ENCODE measurements at places on chromosomes 2 and 18.

DNA sequence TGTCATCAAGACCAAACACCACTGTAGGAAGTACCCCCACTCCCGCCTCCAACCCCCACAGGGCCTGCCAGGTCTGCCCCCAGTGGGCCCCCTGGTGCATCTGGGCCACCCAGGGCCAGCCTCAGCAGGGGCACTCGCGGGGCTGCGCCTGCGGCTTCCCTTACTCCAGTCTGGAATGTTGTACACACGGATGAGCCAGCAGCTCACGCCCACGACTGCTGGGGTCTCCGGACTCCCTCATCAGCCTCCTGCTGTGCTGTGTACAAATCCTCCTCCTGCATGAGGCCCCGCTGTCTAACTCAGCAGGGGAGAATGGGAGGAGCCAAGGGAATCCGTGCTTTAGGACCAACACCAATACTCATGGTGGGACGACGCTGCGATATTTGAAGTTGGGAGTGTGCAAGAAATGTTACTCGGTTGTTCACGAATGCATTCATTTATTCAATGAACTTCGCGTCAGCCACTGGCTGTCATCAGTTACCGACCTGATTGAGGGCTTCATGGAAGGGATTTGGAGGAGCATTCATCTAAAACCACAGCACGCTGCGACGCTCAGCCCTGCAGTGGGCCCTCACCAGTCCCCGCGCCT, 654 bp upstream of the ASB1 start:
- DNase-seq, result peak; percentile 76

- DNase-seq, result no peak
These were observed 313.2 kb downstream of the PIK3C3 start for GRCh38 chr18:42268186-42268725.

DNA sequence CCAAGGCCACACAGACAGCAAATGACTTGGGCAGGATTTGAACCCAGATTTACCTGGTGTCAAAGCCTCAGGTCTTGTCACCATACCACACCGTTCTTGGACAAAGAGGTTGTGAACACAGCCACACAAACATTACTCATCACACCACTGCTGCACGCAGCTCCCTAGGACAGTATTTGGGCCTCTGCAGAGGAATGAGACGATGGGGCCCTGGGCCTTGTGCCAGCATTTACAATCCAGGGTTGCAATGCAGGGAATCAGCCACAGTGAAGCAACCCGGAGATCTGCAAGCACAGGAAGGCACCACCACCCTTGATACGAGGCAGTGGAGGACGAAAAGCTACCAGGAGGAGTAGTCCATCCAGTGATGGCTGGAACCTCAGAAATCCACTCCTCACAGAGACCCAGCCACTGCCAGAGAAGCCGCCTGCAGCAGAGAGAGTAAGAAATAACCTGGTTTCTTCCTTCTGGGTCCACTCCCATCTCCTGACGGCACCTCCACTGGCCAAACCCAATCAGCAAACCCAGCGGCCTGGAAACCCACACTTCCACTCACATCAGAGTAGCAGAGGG, 3.7 kb upstream of the MTCL1 start:
- DNase-seq, result no peak

GRCh38 chr18:12291161-12291560, 16.9 kb upstream of the TUBB6 start:
- no peak for DNase-seq

DNA sequence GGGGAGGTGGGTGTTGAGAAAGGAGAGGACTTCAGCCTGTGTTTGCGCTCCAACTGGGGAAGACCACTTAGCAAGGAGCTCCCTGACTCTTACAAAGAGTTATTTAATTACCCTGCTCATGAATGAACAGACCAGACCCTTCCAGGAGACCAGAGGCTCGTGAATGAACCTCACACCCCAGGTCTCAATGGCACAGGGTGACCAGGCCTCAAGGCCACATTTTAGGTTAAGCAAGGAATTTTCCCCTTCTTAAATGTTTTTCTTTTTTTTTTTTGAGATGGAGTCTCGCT, 25.3 kb downstream of the SMAD7 start:
- no peak for DNase-seq

DNA sequence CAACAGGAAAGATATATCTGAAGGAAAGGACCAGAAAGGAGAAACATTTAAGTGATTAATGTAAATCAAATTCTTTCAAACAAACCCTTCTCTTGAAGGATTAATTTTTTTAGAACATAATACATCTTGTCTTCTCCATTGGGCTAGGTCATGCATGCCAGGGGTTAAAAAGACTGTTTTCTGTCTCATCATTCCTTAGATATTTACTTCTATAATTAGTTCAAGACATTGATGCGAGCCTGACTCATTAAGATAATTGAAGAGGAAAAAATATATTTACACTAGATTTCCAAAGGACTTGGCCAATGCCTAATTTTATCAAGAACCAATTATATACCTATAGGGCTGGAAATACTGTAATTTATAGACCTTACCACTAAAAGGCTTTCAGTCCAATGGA, 166.6 kb upstream of the SETBP1 start:
- no peak for DNase-seq

DNA sequence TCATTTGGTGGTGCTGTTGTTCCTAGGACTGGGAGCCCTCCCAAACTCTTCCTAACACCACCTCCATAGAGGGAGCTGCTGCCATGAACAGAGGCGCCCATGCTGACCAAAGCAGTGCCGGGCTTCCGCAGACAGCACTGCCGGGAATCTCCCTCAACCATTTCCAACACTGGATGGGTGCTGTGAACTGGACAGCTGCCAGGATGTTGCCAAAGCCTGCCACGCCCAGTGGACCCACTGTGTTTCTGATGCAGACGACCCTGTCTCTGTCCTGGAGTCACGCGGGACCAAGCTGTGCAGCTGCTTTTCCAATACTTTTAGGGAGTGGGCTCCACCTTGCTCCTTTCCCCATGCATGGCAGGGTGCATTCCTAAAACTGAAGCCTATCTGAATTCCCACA, 16.9 kb upstream of the GNAL start:
- DNase-seq, result no peak

DNA sequence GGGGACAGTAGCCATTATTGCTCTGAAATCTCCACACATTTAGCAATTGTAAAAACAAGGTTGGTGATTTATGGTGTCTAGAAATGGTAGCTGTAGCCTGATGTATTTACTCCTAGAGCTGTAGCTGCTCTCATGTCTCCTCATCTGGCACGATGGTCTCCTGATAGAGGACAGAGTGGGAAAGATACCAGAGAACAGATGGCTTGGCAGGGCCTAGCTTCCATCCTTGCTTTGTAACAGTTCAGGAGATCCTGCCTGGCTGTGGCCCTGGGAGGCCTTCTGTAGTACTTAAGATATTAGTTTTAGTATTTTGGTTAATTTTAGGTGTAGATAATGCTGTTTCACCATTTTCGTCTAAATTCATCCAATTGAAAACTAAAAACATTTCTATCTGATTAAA, 6.7 kb downstream of the ATG16L1 start:
- no peak for DNase-seq

DNA sequence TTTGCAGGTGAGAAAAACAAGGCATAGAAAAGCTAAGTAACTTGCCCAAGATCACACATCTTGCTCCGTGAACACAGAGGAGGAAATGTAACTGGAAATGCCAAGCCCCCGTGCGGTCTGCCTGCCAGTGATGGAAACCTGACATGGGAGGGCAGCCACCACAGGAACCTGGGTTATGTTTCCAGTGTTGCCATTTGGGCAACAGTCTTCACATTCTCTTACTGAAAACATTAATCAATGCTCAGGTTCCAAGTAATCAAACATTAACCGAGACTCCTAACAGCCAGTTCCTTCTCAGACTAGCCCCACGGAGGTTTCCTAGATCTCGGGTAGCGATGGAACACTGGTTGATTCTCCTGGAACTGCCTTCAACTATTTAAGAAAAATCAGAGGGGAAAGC, 2.5 kb downstream of the TGFA start:
- DNase-seq, result no peak

DNA sequence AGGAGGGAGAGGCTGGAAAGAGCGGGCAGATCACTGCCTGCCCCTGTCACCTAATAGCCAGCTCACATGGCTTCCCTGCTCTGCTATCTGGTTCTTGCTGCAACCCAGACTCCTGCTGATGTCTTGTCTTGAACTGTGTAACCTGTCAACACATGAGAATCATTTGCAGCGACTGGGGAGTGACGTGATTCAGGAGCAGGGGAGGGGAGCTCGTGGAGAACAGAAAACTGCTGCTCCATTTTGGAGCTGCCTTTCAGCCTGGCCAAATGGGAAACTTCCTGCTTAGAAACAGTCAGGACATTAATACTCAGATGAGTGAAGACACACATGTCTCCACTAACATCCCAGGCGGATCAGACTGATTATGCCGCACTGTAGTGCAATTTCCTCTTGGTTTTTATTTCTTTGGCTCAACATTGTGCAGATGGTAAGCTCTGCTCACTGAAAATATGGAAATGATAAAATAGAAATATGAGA, 38.1 kb downstream of the RPL37A start:
- DNase-seq, result no peak

DNA sequence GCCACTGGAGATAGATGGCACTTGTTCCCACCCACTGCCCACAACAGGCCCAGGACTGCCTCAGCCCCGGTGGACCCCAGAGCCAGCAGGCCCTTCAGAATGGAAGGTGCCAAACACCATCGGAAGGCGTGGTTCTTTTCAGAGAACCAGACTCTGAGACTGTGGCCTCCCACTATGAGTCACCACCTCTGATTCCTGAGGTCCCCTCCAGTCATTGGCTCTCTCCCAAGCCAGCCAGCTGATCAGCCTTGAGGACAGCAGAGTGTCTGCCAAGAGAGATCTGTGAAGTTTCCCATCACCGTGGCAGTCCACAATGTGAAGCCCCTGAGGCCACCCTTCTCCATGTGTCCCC, 10.4 kb upstream of the MAP3K2 start:
- DNase-seq, result no peak

GRCh38 chr2:48572816-48573215, 42.9 kb downstream of the STON1 start:
- no peak for DNase-seq

DNA sequence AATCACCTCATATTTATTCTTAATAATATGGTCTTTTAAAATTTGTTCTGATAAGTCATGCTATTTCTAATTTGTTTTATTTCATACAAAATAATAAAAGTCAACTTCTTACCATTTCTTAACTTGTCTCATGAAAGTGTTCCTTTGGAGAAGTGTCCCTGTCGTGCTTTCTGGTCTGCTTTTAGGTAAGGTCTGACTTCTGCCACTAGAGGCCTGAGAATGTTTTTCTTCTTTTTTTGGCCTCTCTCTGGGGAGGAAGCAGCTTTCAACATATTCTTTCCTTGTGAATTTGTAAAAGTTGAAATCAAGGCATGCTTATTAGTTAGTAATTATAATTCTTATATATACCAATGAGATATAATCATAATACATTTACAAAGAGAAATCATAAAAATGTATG, 39.4 kb downstream of the MAP2 start:
- no peak for DNase-seq
